Kidney (tissue), 22 donors: ENCODE measurements at places on chromosomes 7 and 10.

DNA sequence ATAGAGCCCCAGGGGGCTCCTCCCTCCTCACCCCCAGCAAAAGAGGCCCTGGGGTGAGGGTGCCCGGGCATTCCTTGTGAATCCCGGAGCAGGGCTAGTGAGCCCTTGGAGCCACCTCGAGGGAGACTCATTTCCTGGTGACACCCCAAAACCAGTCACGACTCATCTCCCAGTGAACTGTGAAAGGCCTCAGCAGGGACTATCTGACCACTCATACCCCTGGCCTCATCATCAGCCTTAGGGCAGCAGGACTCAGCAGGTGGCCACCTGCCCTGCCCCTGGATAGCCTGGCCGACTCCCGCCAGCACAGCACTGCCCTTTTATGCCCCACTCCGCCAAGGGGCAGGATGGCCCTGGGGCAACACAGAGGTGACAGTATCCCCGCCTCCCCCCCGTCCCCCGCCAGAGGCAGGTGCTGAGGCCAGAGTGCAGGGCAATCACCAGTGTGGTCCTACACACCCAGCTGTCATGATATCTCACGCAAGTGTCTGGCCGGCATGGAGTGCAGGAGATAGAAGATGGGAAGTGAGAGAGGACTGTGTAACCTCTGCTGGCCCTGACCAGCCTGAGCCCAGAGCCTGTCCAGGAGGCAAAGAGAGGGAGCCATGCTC lies 3.2 kb downstream of the SNCG start:
- no peak for DNase-seq

DNA sequence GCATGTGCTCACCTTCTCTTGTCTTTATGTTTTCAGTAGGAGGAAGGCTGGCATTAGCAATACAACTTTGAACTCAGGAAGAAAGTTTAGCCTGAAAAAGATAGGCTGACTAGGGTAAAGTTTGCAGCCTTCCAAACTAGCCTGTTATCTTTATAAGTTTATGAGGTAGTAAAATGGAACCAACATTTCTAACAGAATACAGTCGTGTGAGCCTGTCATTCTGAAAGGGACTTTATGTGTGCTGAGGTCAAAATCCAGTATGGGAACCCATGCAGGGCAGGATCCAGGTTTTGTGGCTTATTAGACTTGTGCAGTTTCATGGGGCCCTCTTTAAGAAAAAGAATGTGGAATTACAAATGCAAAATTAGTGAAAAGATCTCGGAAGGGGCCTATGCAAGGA lies 201.0 kb upstream of the PRPS1L1 start:
- no peak for DNase-seq

DNA sequence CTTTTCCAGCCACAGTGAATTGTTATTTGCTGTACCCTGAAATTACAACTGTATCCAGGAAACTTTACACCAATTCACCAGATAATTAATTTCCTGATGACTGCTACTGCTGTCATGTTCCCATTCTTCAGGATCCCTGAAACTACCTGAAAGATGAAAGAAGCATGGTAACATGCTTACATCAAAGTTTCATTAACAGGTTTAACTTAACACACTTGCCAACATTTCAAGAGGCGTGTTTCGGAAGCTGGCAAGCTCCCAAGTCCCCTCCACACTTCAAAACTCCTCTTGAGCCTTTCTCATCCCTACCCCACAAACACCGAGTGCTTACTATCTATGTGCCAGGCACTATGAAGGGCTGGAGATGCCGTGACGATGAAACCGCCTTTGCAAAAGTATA lies 88.6 kb downstream of the MPP7 start:
- no peak for DNase-seq

DNA sequence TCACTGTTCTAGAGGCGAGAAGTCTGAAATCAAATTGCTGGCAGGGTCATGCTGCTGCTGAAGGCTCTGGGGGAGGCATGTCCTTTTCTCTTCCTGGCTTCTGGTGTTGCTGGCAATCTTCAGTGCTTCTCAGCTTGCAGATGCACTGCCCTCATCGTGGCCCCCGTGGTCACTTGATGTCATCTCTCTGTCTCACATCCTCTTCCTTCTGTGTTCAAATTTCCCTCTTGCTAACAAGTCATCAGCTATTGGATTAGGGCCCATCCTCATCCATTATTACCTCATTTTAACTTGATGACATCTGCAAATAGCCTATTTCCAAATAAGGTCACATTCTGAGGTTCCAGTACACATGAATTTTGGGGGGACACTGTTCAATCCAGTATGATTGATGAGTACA lies 36.6 kb upstream of the SRGN start:
- peak; percentile 78 for DNase-seq

DNA sequence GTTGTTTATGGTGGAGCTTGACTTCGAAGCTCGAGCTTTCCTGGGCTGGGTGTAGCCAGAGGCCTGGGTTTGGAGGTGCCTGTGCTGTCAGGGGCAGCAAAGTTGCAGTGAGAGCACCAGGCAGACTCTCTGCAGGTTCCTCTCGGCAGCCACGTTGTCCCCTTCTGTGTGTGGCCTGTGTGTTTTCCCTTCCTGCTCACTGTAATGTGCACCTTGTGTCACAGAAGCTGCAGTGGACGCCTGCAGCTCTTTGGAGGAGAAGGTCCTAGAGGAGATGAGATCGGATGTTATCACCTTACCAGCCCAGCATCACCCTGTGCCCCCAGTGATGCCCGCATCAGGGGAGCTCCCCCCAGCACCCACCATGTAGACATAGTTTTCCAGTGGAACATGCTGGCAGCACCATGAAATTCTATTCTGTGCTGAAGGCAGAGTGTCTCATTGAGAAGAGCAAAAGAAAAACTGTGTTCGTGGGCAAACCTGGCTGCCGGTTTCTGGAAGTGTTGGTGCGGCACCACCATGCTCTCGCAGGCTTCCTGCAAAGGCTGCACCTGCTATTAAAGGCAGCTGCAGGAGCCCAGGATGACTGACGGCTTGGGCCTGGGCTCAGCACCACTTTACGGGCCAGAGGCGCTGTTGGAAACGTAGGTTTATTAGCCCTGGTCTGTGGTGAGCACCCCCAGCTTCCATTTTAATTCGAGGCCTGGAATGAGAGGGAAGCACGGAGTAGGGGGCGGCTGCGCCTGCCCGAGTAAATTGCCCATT lies 609.8 kb upstream of the FOXK1 start:
- no peak for DNase-seq

- no peak for DNase-seq
These were observed 6.6 kb upstream of the DLX6 start for GRCh38 chr7:96998744-96999143.

DNA sequence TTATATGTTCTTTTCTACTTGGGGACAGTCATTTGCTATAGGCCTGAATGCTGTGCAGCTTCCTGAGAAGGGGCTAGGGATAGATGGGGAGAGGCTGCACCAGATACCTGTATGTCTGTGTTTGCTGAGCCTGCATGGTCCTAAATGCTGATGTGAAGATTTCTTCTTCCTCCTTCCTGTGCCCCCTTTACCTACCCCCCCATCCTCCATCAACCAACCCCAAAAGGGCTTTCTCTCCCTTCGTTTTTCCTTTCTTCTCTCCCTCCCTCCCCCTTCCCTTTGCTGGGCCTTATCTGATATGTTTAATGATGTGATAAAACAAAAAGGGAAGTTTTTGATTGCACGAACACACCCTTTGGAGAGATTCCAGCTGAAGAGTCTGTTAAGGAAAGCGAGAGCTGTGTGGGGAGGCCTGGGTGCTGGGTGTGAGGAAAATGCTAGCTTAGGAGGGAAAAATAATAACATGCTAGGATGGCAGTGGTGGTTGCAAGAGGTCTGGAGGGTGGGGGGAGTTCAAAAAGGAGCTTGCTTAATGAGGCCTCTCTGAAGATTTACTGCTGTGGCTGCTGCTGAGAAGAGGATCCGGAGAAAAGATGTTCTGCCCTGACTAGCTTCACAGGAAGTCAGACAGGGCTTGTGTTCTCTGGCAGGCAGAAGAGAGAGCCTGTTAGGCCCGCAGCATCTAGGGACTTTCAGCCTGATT lies 101.8 kb downstream of the SAMD9 start:
- DNase-seq = no peak

GRCh38 chr10:30820261-30820991 lies 190.9 kb upstream of the LYZL2 start:
- DNase-seq = no peak

- peak; percentile 60 for DNase-seq
These were observed 45.3 kb upstream of the PIK3AP1 start for GRCh38 chr10:96765406-96766240.

DNA sequence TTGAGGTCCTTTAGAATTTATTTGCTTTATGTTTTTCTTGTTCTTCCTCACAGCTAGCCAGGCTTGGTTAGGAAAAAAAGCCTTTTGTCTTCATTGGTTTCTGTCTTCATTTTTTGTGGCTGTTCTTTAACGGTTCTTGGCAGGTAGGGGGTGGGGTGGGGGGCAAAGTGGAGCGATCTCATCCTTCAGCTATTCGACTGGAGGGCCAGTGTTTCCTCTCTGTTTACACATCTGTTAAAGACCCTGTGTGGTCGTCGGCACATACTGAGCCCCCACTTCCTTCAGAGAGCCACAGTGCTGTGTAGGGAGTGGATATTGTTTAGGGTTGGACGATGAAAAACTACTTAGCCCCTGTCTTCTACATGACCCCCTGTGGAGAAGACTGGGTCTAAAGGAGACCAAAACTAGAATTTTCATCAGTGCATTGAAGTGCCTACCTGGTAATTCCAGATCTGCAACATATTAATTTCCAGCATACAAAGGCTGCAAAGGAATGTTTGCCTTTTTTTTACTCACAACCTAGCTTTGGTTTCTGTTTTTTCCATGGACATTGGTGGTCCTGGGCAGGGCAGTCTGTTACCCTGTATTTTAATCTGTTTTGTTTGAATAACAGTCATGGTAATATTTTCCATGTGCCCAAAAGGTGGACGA lies 29.0 kb downstream of the PRPF18 start:
- DNase-seq = no peak

DNA sequence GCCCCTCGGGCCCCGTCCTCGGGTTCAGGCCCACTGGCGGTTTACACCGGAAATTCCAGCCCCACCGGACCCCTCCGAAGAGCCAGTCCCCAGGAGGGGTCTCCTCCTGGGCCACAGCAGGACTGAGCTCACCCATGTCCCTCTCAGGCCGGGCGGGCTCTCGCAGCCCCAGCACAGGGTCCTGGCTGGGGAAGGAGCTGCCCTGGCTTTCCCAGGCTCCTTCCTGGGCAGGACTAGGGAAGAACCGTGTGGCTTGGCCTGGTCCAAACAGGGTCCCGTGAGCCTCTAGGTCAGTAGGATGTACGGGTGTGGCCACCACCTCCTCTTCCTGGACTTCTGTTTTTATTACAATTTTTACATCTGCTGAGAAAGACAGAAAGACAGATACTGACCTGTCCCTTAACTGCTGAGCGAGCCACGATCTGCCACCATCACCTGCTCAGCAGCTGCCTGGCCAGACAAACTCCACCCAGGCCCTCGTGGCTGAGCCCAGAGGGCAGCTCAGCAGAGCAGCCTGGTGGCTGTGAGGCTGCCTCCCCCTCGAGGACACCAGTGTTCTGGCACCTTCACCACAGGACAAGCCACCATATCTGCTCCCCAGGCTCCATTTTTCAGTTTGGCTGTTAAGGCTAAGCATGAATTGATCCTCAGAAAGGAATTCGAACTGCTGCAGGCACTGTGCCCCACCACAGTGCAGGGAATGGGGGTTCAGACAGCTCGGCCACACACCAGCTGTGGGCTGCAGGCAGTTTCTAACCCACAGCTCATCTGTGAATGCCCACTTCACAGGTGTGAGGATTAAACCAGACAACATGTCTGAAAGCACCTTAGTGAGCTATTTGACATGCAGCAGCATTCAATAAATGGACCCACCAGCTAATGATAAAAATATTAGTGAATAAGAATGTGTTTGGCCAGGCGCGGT lies 14.5 kb upstream of the ZNF777 start:
- DNase-seq = no peak

GRCh38 chr7:101922631-101923601 lies 105.5 kb downstream of the CUX1 start:
- no peak for DNase-seq

- DNase-seq = peak; percentile 37
These were observed 134.8 kb downstream of the PDE1C start for GRCh38 chr7:31935124-31936054.

DNA sequence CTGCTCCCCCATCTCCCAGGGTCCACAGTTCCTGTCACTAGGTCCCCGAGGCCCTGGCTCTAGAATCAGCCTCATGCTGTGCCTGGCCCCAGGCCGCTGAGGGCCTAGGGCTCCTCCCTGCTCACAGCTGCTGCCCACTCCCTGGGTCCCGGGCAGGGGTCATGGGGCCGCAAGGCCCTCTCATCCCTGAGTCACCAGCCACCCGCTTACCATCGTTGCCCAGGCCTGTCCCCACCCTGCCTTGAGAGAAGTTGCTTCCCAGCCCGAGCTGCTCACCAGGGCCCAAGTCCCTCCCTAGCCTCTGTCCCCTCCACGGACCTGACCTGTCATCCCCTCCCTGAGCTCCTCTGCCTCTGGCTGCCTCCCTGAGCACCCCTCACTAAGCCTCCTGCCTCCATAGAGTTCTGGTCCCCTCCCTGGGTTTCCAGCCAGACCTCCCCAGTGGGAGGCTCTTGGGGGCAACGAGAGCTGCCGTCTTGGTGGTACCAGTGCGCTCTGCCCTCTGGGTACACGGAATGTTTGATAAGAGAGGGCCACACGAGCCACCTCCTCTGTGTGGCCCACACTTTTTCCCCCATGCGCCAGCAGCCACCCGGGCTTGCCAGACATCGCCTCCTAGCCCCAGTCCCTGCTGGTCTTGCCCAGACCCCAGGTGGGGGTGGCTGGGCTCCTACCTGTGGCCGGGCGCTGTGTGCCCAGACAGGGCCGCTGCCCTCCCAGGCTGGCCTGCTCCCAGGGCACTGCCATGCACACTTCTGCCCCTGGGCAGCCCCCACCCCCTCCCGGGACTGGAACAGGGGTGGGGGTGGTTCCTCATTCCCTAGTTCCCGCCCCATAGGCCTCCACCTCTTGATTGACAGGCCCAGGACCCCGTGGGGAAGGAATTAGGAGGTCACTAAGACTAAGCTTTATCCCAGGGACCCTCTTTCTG lies 21.3 kb downstream of the MLXIPL start:
- DNase-seq = no peak

DNA sequence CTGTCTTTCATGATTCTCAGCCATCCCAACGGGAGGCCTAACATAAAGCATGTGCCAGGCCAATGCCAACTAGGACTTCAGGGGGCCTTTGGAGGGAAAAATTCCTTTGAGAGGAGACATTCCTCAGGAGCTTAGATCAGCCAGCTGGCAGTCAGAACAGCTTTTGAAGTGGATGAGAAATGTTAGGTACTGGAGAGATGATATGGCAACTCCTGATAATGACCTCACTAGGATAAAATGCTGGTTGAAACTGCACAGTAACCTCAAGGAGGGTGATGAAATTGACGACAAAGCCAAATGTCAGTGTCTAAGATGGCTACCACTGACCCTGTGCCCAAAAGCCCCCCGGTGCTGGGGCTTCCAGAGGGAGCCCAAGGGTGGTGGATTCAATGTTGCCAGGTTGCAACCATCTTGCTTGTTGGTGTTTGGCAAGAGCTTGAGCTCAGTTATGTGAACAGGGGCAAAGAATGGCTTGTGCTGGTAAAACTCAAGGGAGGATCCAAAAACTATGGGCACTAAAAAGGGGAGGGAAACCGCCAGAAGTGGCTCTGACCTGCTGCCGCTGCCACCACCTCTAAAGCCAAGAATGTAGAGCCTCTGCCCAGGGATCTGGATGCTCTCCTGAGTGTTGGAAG lies 121.2 kb downstream of the UBE2H start:
- peak; percentile 90 for DNase-seq
